ENCODE measurements at places on chromosomes 1 and 21.
A peak's percentile ranks its signal among the peaks of the same experiment; 100 is the strongest.

- no peak for DNase-seq
Measured at GRCh38 chr21:18960306-18960705, 556.7 kb upstream of the TMPRSS15 start.

GRCh38 chr1:147515045-147515869 lies 26.0 kb upstream of the BCL9 start:
- DNase-seq = peak; percentile 59

DNA sequence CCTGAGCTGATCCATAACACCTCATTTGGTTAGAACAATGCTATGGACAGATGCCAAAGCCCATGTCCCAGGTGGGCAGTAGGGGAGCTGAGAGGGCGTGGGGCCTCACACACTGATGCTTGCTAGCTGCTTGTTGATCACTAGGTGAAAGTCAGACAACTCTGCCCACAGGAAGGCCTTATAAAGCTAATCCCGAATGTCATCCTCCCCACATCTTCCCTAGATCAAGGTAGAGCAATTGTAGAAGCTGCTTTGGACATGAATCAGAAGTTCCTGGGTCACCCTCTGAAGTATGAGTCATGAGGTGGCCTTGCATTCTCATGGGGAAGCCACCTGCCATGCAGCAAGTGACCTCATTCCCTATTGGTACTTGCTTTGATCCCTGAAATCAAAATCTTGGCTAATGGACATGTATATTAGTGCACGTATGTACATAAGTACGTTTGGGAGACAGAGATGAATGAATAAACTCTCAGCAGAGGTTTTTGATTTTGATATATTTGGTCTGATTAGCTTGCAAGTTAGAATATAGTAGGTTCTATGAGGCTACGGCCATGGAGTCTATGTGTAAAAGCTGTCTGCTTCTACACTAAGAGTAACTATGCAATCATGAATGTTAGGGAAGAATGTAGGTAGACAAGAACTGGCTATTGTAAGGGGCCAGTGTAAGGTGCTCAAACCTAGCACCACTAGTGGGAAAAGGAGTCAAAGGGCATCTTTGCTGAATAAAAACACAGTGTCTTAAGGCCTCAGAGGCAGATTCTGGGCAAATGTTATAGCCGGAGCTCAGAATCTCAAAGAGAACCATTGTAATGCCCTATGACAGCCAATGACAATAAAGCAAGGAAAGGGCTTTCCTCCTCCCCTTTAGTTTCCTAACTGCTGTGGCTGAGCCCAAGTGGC lies 52.6 kb downstream of the ABCA4 start:
- DNase-seq = no peak

DNA sequence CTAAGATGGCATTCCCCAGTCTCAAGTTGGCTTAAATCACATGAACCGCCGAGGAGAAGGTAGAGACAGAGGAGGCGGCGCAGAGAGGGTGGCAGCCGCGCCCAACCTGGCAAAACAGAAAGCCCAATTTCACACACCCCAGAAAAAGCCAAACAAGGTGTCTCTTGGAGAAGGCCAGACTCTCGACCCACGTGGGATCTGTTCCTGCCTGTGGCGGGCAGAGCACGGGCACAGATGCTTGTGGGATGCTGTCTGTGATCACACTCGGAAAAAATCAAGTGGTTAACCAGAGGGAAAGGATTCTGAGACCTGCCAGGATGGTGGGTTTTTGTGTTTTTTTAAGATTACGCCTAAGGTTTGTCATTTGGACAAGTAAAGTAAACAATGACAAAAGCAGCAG lies 80.7 kb downstream of the MRPL37 start:
- no peak for DNase-seq

DNA sequence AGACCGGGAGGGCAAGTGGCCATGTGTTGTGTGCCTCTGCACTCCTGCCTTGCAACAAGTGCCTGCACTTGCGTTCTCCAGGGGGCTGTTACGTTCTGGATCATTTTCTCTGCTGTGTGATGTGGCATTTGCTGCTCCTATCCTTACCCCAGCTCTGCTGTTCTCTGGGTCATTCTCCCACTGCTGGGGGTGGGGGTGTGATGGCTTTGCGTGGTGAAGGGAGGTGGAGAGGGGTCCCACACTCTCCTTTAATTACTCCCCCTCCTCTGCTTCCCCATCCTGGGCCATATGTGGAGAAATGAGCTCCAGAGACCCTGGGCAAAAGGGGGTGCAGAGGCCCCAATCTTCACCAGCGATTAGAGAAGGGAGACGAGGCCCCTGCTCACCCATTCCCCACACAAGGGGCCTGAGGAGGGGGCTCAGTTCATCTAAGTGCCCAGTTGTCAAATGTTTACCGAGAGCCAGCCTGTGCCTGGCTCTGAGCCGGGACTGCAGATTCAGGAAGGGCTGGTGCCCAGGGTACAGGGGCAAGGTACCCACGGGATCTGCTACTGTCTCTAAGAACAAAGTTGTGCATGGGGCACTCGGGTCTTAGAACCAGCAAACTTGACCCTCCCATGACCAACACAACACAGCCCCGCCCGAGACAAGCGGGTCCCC lies 355.4 kb downstream of the PTPRU start:
- no peak for DNase-seq

GRCh38 chr1:164755690-164756089 lies 196.7 kb downstream of the PBX1 start:
- DNase-seq = no peak

- DNase-seq = no peak
Measured at GRCh38 chr1:206554701-206555472, 47.6 kb downstream of the RASSF5 start.

- no peak for DNase-seq
Measured at GRCh38 chr1:38043036-38043747, 3.4 kb downstream of the POU3F1 start.

GRCh38 chr1:197394831-197395608 lies 127.0 kb downstream of the CRB1 start:
- no peak for DNase-seq

GRCh38 chr1:17743008-17743647 lies 12.0 kb upstream of the ACTL8 start:
- no peak for DNase-seq

GRCh38 chr1:226643177-226643576 lies 94.6 kb downstream of the STUM start:
- peak; percentile 84 for DNase-seq

- DNase-seq = no peak
Measured at GRCh38 chr1:67312615-67313014, 4.9 kb downstream of the IL12RB2 start.

- no peak for DNase-seq
Measured at GRCh38 chr1:206952171-206952570, 5.9 kb upstream of the PIGR start.

- DNase-seq = no peak
Measured at GRCh38 chr1:7642781-7643529, 128.1 kb upstream of the VAMP3 start.

GRCh38 chr1:210456731-210457255 lies 128.1 kb downstream of the HHAT start:
- DNase-seq = no peak
